Naive thymus-derived CD8-positive, alpha-beta T cell (primary cell): ENCODE measurements at places on chromosomes 13 and 19. TPM values are rescaled to one million over a fixed set of nuclear protein-coding genes. Genes with fewer than 3 reads are reported as not detected.

DNA sequence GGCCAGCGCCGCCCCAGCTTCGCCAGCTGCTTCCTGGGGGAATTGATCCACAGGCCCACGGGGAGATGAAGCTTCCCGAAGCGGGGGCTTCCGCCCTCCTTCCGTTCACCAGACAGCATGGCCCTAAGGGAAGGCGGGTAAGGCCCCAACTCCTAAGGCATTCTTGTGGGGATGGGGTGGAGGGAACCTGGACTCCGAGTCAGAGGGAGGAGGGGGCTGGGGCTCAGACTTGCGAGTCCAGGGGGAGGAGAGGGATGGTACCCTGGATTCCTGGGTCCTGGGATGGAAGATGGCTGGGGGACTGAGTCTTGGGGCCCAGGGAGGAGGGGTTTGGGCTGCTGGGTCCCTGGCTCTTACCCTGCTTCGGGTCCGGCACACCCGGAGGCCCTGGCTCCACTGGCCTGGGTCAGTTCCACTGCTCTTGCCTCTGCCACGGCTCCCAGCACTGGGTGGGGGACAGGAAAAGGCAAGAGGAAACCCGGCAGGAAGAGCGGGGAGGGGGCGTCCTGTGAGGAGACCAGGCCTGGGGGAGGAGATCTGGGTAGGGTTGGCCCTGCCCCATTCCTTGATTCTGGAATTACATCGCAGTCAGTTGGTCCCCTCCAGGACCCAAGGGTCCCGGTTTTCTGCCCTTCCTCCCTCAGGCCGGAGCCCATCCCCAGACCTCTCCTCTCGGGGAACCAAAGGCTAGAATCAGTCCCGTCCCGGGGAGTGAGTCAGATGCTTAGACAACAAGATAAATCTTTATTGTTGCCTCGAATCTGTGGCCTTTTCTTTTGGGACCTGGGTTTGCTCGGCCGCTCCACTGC lies at the start of gene RASIP1:
TSS of gene RASIP1 (minus strand) at position 447 of the 809 bp plus-strand sequence. CDS start at position 119, 328 bp downstream.
- peaks cover 20% of the 10 kb centered on the region for H3K4me1 ChIP-seq
- no peaks in the 10 kb centered on the region for H3K36me3 ChIP-seq
- no peak within 1 kb of the TSS for H3K27ac ChIP-seq
- no peak for DNase-seq

DNA sequence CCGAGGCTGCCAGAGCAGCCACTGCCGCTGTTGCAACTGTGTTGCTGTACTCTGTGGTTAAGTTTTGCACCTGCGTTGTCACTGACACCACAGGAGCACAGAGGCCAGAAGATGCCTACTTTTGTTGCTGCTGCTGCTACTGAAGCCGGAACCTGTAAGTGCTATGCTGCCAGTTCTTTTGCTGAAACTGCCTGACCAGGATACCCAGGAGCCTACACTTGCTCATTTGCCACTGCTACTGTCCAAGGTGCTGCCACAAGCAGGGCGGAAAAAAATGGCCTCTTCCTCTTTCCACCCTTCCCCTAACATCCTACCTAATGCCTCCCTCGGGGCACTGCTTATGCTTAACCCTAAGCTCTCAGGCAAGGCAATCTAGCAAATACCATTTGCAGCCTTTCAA lies 29.0 kb upstream of the NBEA start:
- no peak for DNase-seq
- no peak overlapping the region for H3K27ac ChIP-seq
- H3K36me3 ChIP-seq, result no peaks in the 10 kb centered on the region
- no peaks in the 10 kb centered on the region for H3K4me1 ChIP-seq
- no peak overlapping the region for H3K4me3 ChIP-seq

DNA sequence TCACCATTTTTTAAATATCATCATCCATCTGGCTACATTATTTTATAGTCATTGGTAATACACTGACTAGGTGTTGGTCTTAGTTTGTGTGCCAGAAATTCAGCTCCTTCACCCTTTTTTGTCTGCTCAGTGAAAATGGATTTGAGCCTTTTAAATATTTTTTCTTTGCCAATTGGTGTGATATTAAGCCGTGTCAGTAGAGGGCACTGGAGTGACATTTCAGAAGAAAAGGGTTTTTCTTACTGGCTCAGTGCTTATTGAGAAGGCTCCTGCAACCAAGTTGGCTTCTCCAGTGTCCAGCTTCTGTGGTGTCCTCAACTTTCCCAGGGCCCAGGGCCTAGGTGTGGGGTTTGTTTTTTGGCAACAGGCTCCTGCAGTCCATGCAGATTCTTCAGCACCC lies 546.6 kb downstream of the DACH1 start:
- peaks cover 2% of the 10 kb centered on the region for H3K27me3 ChIP-seq
- no peaks in the 10 kb centered on the region for H3K4me1 ChIP-seq
- H3K36me3 ChIP-seq, result no peaks in the 10 kb centered on the region
- no peak overlapping the region for H3K4me3 ChIP-seq
- H3K27ac ChIP-seq, result no peak overlapping the region

- no peak overlapping the region for H3K4me3 ChIP-seq
- no peaks in the 10 kb centered on the region for H3K36me3 ChIP-seq
- no peak overlapping the region for H3K27ac ChIP-seq
- DNase-seq, result no peak
Measured at GRCh38 chr13:107531816-107532215, 683.5 kb downstream of the LIG4 start.

DNA sequence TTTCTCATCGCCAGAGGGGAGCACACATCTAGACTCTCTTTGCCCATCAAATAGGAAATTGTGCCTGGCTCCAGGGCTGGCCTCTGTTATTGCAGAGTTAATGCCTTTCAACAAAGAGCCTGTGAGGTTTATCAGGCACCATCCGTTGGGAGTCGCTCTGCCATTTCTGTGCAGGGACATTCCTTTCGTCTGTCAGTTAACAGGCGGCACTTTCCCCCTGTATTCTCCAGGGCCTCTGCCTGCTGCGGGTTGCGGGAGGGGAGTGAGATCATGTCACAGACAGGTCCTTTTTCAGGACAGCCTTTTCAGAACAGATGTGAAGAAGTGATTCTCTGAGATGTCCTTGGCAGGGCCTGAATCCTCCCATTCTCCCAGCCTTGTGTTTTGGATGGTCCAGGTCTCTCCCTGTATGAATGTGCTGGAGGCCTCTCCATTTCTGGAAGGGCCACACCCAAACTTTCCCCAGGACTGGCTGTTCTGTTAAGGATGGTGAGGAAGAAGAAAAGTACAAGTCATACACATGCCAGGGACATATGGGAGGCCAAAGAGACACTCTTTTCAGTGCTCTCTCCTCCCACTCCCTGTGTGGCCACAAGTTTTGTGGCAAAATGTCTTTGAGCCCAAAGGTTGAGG lies 14.9 kb downstream of the SERP2 start:
- peaks cover 10% of the 10 kb centered on the region for H3K4me1 ChIP-seq
- no peak overlapping the region for H3K27ac ChIP-seq
- no peak for DNase-seq

DNA sequence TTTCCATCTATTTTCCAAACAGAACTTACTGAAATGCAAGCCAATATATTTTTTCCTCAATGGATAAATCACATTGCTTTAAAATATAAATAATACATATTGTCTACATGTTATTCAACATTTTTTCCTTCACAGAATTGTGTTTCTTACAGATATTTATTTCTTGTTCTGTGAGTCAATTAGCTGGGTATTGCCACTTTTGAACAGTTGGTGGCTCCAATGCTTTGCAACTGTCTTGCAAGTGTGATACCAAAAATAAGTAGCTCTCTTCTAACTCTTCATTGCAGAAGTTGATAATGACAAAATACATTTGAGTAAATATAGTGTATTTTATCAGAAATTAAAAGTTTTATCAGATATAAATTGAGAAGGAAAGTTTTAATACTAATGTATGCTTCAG lies 17.1 kb upstream of the GPC5 start:
- H3K27ac ChIP-seq, result no peak overlapping the region
- H3K27me3 ChIP-seq, result peaks cover 11% of the 10 kb centered on the region
- H3K36me3 ChIP-seq, result no peaks in the 10 kb centered on the region
- H3K4me1 ChIP-seq, result no peaks in the 10 kb centered on the region
- H3K4me3 ChIP-seq, result no peak overlapping the region
- DNase-seq, result no peak

DNA sequence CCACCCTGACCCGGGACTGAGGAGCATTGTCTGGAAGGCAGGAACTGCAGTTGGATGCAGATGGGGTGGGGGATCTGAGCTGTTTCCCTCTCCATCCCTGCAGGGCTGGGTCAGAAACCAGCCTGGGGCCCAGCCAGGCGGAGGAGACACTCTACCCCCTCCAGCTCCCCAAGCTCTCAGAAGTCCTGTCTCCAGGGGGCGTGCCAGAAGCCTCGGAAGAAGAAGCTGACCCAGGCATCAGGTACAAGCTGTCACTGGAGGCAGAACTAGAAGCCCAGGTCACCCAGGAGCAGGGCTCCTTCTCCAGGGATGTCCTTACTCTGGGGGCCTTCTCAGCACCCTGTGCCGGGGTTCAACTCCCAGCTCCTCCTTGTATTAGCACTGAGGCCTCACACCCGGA lies 15.5 kb downstream of the SIX5 start:
- H3K36me3 ChIP-seq, result no peaks in the 10 kb centered on the region
- H3K27me3 ChIP-seq, result peaks cover 2% of the 10 kb centered on the region
- DNase-seq, result no peak
- H3K27ac ChIP-seq, result no peak overlapping the region

GRCh38 chr19:1725100-1726064 lies 27.9 kb upstream of the ONECUT3 start:
- no peaks in the 10 kb centered on the region for H3K36me3 ChIP-seq
- H3K27me3 ChIP-seq, result peaks cover 20% of the 10 kb centered on the region
- no peak for DNase-seq
- peak overlapping the region; percentile 66 for H3K4me3 ChIP-seq

- no peak overlapping the region for H3K27ac ChIP-seq
- no peak overlapping the region for H3K4me3 ChIP-seq
- H3K27me3 ChIP-seq, result no peaks in the 10 kb centered on the region
- H3K36me3 ChIP-seq, result peaks cover 2% of the 10 kb centered on the region
- DNase-seq, result no peak
- peaks cover 20% of the 10 kb centered on the region for H3K4me1 ChIP-seq
Measured at GRCh38 chr13:113224486-113224885, 15.1 kb downstream of the CUL4A start.

GRCh38 chr19:17090583-17090982 lies 15.0 kb downstream of the MYO9B start:
- no peak overlapping the region for H3K4me3 ChIP-seq
- H3K4me1 ChIP-seq, result peaks cover 58% of the 10 kb centered on the region
- H3K27me3 ChIP-seq, result no peaks in the 10 kb centered on the region
- H3K27ac ChIP-seq, result peak overlapping the region; percentile 76
- DNase-seq, result no peak

- no peaks in the 10 kb centered on the region for H3K27me3 ChIP-seq
- DNase-seq, result no peak
- no peaks in the 10 kb centered on the region for H3K4me1 ChIP-seq
- H3K27ac ChIP-seq, result no peak overlapping the region
Measured at GRCh38 chr13:24147570-24147963, 13.0 kb upstream of the SPATA13 start.

GRCh38 chr19:47047763-47048405 lies 540 bp downstream of the TMEM160 start:
- no peaks in the 10 kb centered on the region for H3K36me3 ChIP-seq
- peak overlapping the region; percentile 94 for H3K27ac ChIP-seq
- peak overlapping the region; percentile 95 for H3K4me3 ChIP-seq
- peaks cover 11% of the 10 kb centered on the region for H3K4me1 ChIP-seq

DNA sequence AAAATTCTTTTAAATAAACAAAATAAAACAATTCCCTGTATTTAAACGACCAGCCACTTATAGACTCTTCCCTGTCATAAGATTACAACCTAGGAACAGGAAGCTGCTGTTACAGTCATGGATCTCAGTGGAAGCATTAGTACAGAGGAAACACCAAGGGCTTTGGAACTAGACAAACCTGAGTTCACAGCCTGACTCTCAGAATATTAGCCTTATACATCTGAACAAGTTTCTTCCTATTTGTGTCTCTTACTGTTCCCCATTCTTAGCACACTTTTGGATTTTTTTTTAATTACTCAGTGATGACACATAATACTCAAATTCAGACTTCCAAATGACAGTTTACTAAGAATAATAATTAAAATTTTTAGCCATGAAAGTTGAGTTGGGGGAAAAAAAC lies 46.1 kb downstream of the ZDHHC20 start:
- no peaks in the 10 kb centered on the region for H3K27me3 ChIP-seq
- peaks cover 15% of the 10 kb centered on the region for H3K4me1 ChIP-seq
- DNase-seq, result no peak
- peaks cover 71% of the 10 kb centered on the region for H3K36me3 ChIP-seq
- no peak overlapping the region for H3K4me3 ChIP-seq
- H3K27ac ChIP-seq, result no peak overlapping the region

DNA sequence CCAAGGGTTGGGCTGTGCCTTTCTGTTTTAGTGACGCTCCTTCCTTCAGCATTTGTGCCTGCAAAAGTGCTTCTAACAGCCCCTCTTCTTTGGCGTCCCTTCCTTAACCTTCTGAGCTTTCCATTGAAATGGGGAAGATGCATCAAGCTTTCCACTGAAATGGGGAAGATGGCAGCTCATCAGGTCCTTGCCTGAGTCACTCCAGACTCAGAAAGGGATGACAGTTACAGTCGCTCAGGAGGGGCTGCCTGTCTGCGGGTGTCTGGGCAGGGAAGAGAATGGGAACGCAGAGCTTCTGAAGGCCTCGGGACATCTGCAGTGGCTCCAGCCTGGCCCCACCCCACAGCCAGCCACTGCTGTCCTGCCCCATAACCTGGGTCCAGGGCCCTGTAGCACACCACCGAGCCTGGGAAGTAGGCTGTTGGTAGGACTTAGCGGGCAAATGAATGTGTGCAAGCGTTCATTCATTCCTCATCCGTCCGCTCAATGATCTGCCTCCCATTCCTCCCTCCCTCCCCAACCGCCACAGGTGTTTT lies 9.8 kb downstream of the AP1M1 start:
- peaks cover 39% of the 10 kb centered on the region for H3K4me1 ChIP-seq
- H3K27ac ChIP-seq, result peak overlapping the region; percentile 84
- no peak for DNase-seq
- peaks cover 79% of the 10 kb centered on the region for H3K36me3 ChIP-seq
- peak overlapping the region; percentile 69 for H3K4me3 ChIP-seq
- H3K27me3 ChIP-seq, result no peaks in the 10 kb centered on the region

DNA sequence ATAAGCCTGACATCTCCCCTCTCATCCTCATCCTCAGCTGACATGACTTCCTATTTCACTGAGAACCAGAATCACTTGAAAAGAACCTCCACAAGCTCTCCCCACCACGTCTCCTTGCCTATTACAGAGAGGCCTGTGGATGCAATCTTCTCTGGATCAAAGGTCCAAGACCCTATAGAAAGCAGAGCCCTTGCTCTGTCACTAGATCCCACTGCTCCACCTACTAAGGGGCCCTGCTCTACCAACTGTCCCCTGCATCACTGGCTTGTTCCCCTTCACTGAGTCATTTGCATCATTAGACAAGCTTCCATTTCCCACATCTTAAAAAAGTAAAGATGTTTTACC lies 40.8 kb downstream of the RCBTB2 start:
- H3K4me3 ChIP-seq, result no peak overlapping the region
- no peaks in the 10 kb centered on the region for H3K36me3 ChIP-seq
- H3K4me1 ChIP-seq, result peaks cover 24% of the 10 kb centered on the region
- no peaks in the 10 kb centered on the region for H3K27me3 ChIP-seq
- DNase-seq, result no peak

RNF113B gene
- total RNA-seq, result not detected

SYNE4 gene
- total RNA-seq, result 3.5 TPM

IQCN gene
- total RNA-seq, result 8.4 TPM

GGN gene
- total RNA-seq, result not detected

PSG2 gene
- not detected for total RNA-seq

IL11 gene
- total RNA-seq, result 0.21 TPM

ZMYM2 gene
- 133 TPM for total RNA-seq

CPAMD8 gene
- 7.5 TPM for total RNA-seq
